ENCODE measurements at places on chromosomes 7 and 10. TPM values are rescaled to one million over a fixed set of nuclear protein-coding genes. Genes with fewer than 3 reads are reported as not detected.

Gene MTG1
- 60.2 TPM for total RNA-seq

Gene PRKCQ
- total RNA-seq = 0.55 TPM

DNA sequence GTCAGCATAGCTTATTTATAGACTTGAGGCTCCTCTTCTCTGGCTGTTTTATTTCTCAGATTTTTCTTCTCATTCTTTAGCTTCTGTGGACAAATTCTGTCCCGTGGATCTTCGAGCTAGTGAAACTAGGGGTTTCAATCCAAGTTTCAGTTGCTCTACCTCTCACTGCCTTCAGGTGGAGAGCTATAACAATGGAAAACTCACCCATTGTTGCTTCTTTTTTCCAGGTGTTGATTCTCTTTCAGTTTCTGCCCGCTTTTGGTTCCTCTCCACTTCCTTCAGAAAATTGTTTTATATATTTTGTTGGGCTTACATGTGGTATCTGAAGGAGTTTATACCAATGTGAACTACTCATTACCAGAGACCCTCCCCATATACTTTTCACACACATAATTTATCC lies 266.1 kb downstream of the TCF7L2 start:
- H3K4me1 ChIP-seq = no peaks in the 10 kb centered on the region
- no peak overlapping the region for H3K4me3 ChIP-seq
- no peaks in the 10 kb centered on the region for H3K36me3 ChIP-seq
- H3K27ac ChIP-seq = no peak overlapping the region

DNA sequence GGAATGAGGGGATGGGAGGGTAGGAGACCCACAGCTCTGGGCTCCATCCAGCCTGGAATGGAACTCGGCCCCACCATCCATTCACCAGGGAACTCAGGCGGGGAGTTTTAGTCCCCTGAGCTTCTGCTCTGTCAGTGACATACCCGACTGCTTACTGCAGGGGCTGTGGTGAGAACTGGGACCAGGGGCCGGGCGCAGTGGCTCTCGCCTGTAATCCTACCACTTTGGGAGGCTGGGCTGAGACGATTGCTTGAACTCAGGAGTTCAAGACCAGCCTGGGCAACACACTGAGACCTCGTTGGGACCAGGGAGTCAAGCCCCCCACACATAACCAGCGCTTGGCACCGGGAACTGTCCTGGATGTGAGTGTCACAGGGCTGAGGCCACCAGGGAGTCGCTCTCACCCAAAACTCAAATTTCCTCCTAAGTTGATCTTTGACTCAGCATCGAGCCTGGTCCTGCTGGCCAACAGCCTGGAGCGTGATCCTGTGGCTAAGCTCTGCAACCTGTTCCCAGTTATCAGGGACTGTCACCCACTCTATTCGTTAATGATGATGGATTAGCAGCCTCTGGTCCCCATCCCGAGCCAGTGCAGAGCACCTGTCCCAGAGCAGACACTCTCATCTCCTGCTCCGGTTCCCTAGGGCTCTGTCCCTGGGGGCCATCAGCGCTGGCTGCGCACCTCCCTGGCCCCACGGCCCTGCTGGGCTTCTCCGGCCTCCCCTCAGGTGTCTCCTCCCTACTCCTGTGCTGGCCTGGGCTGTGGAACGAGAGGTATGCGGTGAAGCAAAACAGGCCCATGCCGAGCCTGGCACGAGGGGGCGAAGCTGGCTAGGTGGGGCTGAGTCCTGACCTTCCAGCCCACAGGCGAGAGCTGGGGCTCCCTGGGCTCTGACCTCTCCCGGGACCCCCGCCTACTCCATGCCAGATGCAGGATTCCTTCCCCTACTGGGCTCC lies 902 bp upstream of the CLDN15 start:
- peaks cover 32% of the 10 kb centered on the region for H3K4me1 ChIP-seq
- H3K27ac ChIP-seq = peak overlapping the region; percentile 22
- H3K27me3 ChIP-seq = no peaks in the 10 kb centered on the region

- H3K4me3 ChIP-seq = no peak overlapping the region
- DNase-seq = no peak
- H3K27ac ChIP-seq = no peak overlapping the region
- no peaks in the 10 kb centered on the region for H3K27me3 ChIP-seq
- no peaks in the 10 kb centered on the region for H3K4me1 ChIP-seq
Measured at GRCh38 chr7:133051066-133051465, 30.8 kb downstream of the CHCHD3 start.

GRCh38 chr10:124462348-124462695 lies 699 bp downstream of the LHPP start:
- H3K27ac ChIP-seq = no peak overlapping the region
- H3K27me3 ChIP-seq = peaks cover 3% of the 10 kb centered on the region
- no peaks in the 10 kb centered on the region for H3K4me1 ChIP-seq
- peak overlapping the region; percentile 33 for H3K4me3 ChIP-seq
- DNase-seq = no peak

DNA sequence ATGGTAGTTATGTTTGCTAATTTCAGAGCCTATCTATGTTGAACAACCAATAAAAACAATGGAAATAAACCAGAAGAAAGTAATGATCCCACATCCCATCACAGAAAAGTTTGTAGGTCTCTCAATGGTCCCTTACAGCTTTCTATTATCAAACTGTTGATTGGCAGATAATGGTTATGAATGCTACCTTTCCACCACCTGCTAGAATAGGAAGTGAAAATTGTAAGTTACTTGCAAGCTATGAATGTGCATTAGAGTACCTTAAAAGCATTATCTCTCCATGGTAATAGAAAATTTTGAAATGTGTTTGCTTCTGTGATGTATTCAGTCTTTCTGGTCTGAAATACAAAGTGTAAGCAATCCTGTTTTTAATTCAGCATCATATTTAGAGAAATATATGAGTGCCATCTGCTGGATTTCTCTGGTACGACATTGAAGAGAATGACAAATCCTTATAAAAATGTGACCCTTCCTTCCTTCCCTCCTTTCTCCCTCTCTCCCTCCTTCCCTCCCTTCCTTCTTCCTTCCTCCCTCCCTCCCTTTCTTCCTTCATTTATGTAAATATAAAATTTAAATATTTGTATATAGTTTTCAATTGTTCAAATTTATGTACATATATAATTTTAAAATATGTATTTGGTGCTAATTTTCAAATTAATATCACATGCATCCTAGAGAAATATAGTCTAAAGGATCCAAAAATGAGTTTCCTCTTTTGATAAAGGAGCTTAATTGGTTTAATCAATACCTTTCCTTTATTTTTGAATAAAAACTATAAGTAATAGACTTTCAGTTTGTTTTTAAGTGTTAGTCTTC lies 41.4 kb upstream of the PNLIPRP3 start:
- no peak overlapping the region for H3K4me3 ChIP-seq
- H3K27me3 ChIP-seq = no peaks in the 10 kb centered on the region

DNA sequence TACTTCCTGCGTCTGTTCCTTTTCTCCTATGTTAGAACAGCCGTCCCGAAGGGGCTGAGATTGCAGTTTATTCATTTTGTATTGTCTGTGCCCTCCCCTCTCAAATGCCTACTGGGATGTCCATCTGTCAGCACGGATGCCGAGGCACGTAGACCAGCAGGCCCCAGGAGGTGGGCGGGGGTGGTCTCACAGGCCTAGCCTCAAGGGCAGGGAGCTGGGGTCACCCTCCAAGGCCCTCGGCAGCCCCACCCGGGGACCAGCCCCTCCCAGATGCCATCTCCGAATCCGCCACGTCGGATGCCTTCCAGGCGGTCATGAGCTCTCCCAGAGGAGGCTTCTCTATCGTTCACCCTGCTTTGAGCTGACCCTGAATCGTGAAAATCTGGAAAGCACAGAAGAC lies 59.7 kb downstream of the ELFN1 start:
- no peaks in the 10 kb centered on the region for H3K27me3 ChIP-seq
- H3K4me1 ChIP-seq = no peaks in the 10 kb centered on the region
- no peak overlapping the region for H3K4me3 ChIP-seq
- H3K27ac ChIP-seq = no peak overlapping the region
- DNase-seq = no peak

GRCh38 chr10:35336084-35336831 lies at the start of gene CCNY:
Gene CCNY (plus strand): TSS chr10:35336509. CDS start chr10:35337054, 545 bp downstream.
- H3K4me3 ChIP-seq = peak within 1 kb of the TSS; percentile 94
- H3K4me1 ChIP-seq = peaks cover 45% of the 10 kb centered on the region
- no peaks in the 10 kb centered on the region for H3K27me3 ChIP-seq
- DNase-seq = peak; percentile 67
- no peaks in the 10 kb centered on the region for H3K36me3 ChIP-seq
- peak within 1 kb of the TSS; percentile 63 for H3K27ac ChIP-seq

Gene TTYH3
- 280 TPM for total RNA-seq

DNA sequence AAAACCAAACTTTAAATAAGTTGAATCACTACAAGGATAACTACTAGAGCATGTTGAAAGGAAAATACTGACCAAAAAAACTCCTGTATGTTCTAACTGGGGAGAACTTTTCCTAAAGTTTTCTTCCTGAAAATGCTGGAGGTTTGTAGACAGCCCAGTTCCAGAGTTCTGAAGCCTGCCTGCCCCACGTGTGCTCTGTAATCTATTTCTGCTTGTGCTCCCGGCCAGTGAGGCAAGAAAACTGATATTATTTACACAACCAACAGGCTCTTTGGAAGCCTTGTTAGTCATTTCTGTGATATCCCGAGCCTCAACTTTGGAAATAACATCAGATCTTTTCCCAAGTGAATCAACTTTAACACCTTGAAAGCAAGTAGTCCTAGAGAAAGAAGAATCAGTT lies 46.7 kb downstream of the ZFAND4 start:
- DNase-seq = no peak
- H3K4me1 ChIP-seq = no peaks in the 10 kb centered on the region
- H3K36me3 ChIP-seq = no peaks in the 10 kb centered on the region
- H3K4me3 ChIP-seq = no peak overlapping the region
- no peak overlapping the region for H3K27ac ChIP-seq

Gene BLNK
- total RNA-seq = not detected

DNA sequence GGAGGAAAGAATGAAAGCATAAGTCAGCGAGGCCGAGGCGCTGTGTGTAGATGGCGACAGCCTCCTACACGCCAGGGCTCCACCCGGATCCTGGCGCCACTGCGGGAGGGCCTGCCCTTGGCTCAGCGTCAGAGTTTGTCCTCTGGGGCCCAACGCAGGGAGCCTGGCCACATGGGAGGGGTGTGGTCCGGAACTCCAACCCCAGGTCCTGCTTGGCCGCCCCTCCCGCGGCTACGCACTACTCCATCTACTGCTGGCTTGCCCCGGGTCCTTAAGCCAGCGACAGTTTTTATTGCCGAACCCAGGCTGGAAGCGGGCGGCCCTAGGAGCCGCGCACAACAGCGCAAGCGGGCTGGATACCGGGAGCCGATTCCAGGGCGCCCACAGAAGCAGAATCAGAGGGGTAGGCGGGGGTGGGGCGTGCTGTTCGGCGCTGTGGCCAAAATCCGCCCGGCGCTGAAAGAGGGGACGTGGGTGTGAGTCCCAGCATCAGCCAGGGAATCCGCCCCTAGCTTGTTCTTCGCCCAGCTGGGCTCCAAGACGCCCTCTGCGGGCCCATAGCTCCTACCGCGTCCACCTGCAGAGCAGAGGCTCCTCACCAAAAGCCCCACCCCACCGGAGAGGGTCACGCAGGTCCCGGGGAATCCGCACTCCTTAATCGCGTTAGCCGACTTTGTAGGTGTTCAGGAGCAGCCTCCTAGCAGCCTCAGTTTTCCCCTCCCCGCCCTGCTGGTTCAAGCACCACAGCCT lies 4.5 kb downstream of the KAZALD1 start:
- H3K4me1 ChIP-seq = peaks cover 39% of the 10 kb centered on the region
- no peaks in the 10 kb centered on the region for H3K36me3 ChIP-seq
- no peaks in the 10 kb centered on the region for H3K27me3 ChIP-seq
- peak overlapping the region; percentile 14 for H3K4me3 ChIP-seq
- DNase-seq = peak; percentile 45

DNA sequence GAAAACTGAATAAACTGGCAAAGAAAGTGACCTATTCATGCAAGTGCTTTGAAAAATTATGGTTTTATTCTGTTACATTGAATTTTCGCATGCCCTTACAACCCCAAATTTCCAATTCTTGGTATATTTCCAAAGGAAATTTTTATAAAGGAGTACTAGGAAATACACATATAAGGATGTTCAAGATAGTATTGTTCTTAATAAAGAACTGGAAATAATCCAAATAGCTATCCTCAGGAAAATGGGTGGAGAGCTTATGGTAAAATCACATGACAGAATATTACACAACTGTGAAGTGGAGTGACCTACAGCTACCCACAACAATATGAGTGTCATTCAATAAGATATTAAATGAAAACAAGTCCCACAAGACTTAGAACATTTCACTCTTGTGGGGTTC lies 138.9 kb upstream of the BMPER start:
- no peaks in the 10 kb centered on the region for H3K27me3 ChIP-seq
- no peak for DNase-seq
- H3K36me3 ChIP-seq = no peaks in the 10 kb centered on the region
- peaks cover 12% of the 10 kb centered on the region for H3K4me1 ChIP-seq

Gene GTPBP4
- total RNA-seq = 68.9 TPM

- no peak for DNase-seq
- no peak overlapping the region for H3K4me3 ChIP-seq
- no peaks in the 10 kb centered on the region for H3K4me1 ChIP-seq
- no peak overlapping the region for H3K27ac ChIP-seq
- H3K36me3 ChIP-seq = no peaks in the 10 kb centered on the region
Measured at GRCh38 chr10:46557319-46558121, 1.1 kb upstream of the GPRIN2 start.
